A549 treated with Hydrocortisone at 1 μM for 4 hours (cell line): ENCODE measurements at places on chromosomes 5 and 9. TPM values are rescaled to one million over a fixed set of nuclear protein-coding genes. Genes with fewer than 3 reads are reported as not detected.

WDR31 gene
- 0.90 to 1.5 TPM (median 1.1 TPM) in 5 replicates for total RNA-seq

LRRC8A gene
- 114 to 133 TPM (median 130 TPM) in 5 replicates for total RNA-seq

RGS7BP gene
- not detected in 5 replicates for total RNA-seq

IFNK gene
- total RNA-seq: 0.09 TPM in 1 of 5 replicates, not detected in the others

PTAR1 gene
- 10.2 to 19.1 TPM (median 14.9 TPM) in 5 replicates for total RNA-seq

TAS2R1 gene
- total RNA-seq: not detected in 5 replicates

DEPDC1B gene
- 13.2 to 17.6 TPM (median 15.0 TPM) in 5 replicates for total RNA-seq

SPINK13 gene
- 0.18 to 0.30 TPM in 2 of 5 replicates, not detected in the others for total RNA-seq

CMYA5 gene
- total RNA-seq: 0.06 to 0.14 TPM (median 0.08 TPM) in 5 replicates

TAF1L gene
- total RNA-seq: 0.01 TPM in 1 of 5 replicates, not detected in the others

INSL4 gene
- total RNA-seq: 13.9 to 17.9 TPM (median 16.5 TPM) in 5 replicates

SPATA31E1 gene
- 0.02 TPM in 1 of 5 replicates, not detected in the others for total RNA-seq

GABRA1 gene
- not detected in 5 replicates for total RNA-seq

ADAMTS2 gene
- total RNA-seq: 0.05 to 0.10 TPM (median 0.09 TPM) in 4 of 5 replicates, not detected in the other

OR13J1 gene
- not detected in 5 replicates for total RNA-seq

PCDHGA5 gene
- total RNA-seq: 0.10 to 0.23 TPM (median 0.13 TPM) in 5 replicates

TYRP1 gene
- total RNA-seq: 0.05 TPM in 2 of 5 replicates, not detected in the others

HTR1A gene
- not detected in 5 replicates for total RNA-seq

GHR gene
- total RNA-seq: 0.02 to 0.03 TPM (median 0.02 TPM) in 3 of 5 replicates, not detected in the others

RGS14 gene
- 3.0 to 5.8 TPM (median 5.6 TPM) in 5 replicates for total RNA-seq

GABRP gene
- total RNA-seq: not detected in 5 replicates

C1QTNF3 gene
- 0.09 to 0.39 TPM (median 0.25 TPM) in 5 replicates for total RNA-seq

CEL gene
- total RNA-seq: 0.40 to 0.69 TPM (median 0.51 TPM) in 5 replicates

FIBCD1 gene
- total RNA-seq: 12.1 to 19.5 TPM (median 16.7 TPM) in 5 replicates

MAMDC2 gene
- total RNA-seq: 0.16 to 0.35 TPM (median 0.28 TPM) in 5 replicates

DRD1 gene
- total RNA-seq: 0.06 to 0.16 TPM (median 0.09 TPM) in 5 replicates

ADAM19 gene
- total RNA-seq: 8.9 to 13.4 TPM (median 11.2 TPM) in 5 replicates

BASP1 gene
- total RNA-seq: 189 to 240 TPM (median 221 TPM) in 5 replicates

KIF4B gene
- total RNA-seq: 0.02 to 0.06 TPM (median 0.03 TPM) in 4 of 5 replicates, not detected in the other

NMUR2 gene
- 0.06 to 0.10 TPM (median 0.09 TPM) in 4 of 5 replicates, not detected in the other for total RNA-seq

ALDOB gene
- not detected in 5 replicates for total RNA-seq

AMACR gene
- total RNA-seq: 13.1 to 17.8 TPM (median 16.1 TPM) in 5 replicates

PIGO gene
- 44.9 to 52.6 TPM (median 51.3 TPM) in 5 replicates for total RNA-seq

SLCO6A1 gene
- total RNA-seq: not detected in 5 replicates

NSD1 gene
- total RNA-seq: 17.1 to 25.5 TPM (median 19.8 TPM) in 5 replicates

SLC27A4 gene
- total RNA-seq: 43.0 to 51.7 TPM (median 44.7 TPM) in 5 replicates

SEMA6A gene
- total RNA-seq: 0.07 to 0.18 TPM (median 0.15 TPM) in 5 replicates

RABEPK gene
- total RNA-seq: 35.5 to 42.6 TPM (median 40.4 TPM) in 5 replicates

MCC gene
- 0.14 to 0.43 TPM (median 0.22 TPM) in 5 replicates for total RNA-seq

HAPLN1 gene
- total RNA-seq: not detected in 5 replicates

ADGRV1 gene
- 0.44 to 1.2 TPM (median 0.56 TPM) in 5 replicates for total RNA-seq

SPATA31C1 gene
- total RNA-seq: not detected in 5 replicates

BTNL3 gene
- not detected in 5 replicates for total RNA-seq

SYNPO gene
- total RNA-seq: 21.7 to 25.7 TPM (median 24.0 TPM) in 5 replicates

SHISAL2B gene
- total RNA-seq: not detected in 5 replicates

IFNA2 gene
- not detected in 5 replicates for total RNA-seq
